Osteocyte (in vitro differentiated cells): ENCODE measurements at places on chromosomes 1 and 21. TPM values are rescaled to one million over a fixed set of nuclear protein-coding genes. Genes with fewer than 3 reads are reported as not detected.

GRCh38 chr1:184272175-184272866, 114.5 kb upstream of the C1orf21 start:
- peak overlapping the region; percentile 59 for H3K27ac ChIP-seq
- H3K36me3 ChIP-seq, result peaks cover 13% of the 10 kb centered on the region
- peaks cover 33% of the 10 kb centered on the region for H3K4me1 ChIP-seq
- H3K27me3 ChIP-seq, result no peaks in the 10 kb centered on the region

DNA sequence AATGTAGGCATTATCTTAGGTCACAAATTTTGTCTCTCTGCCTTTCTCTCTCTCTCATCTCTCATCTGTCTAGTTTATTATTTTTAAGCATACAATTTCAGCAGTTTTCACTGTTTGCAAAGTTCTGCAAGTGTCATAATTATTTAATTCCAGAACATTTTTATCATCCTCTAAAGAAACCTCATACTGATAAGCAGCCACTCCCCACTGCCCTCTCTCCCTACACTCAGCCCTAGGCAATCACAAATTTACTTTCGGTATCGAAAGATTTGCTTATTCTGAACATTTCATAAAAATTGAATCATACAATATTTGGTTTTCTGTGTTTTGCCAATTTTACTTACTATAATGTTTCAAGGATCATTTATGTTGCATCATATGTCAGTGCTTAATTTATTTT, 16.6 kb downstream of the OR6Y1 start:
- no peak for DNase-seq
- H3K4me1 ChIP-seq, result no peaks in the 10 kb centered on the region
- H3K4me3 ChIP-seq, result no peak overlapping the region
- no peak overlapping the region for H3K27ac ChIP-seq

DNA sequence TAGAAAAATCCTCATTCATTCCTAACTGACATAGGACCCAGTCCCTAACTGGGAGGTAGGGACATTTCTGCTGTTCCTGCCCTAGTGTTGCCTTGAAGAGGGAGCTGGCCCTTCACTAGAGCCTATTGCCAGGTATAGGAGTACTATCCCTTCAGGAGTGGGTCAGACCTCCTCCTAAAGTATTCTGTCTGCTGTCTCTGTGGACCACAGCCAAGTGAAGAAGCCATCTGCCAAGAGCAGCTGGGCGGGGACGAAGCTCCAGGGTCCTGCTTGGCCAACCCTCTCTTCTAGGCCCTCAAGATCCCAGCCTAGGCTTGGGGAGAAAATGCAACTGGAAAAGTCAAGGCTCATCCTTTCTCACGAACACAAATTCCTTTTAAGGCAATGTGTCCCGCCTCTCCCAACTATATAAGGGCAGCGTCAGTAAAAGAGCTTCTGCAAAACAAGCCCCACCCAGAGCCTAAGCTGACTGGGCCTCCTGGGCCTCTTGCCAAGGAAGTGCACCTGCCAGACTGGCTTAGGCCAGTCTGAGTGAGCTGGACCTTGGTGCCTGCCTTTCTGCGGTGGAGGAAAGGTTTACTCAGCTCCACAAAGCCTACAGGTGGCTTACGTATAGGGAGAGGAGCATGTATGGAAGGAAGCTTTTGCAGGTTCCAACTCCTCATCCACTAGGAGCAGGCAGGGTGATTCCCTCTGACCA, 638 bp upstream of the TUFT1 start:
- no peak for DNase-seq
- H3K4me3 ChIP-seq, result peak overlapping the region; percentile 97
- no peaks in the 10 kb centered on the region for H3K27me3 ChIP-seq
- no peaks in the 10 kb centered on the region for H3K36me3 ChIP-seq
- peaks cover 29% of the 10 kb centered on the region for H3K4me1 ChIP-seq

GRCh38 chr1:96361271-96361856, 360.2 kb upstream of the PTBP2 start:
- peaks cover 73% of the 10 kb centered on the region for H3K4me1 ChIP-seq
- H3K4me3 ChIP-seq, result no peak overlapping the region
- no peak overlapping the region for H3K27ac ChIP-seq
- DNase-seq, result no peak
- H3K36me3 ChIP-seq, result no peaks in the 10 kb centered on the region

GRCh38 chr1:210272666-210273065, 40.1 kb downstream of the SERTAD4 start:
- no peaks in the 10 kb centered on the region for H3K36me3 ChIP-seq
- H3K4me1 ChIP-seq, result peaks cover 18% of the 10 kb centered on the region
- H3K27ac ChIP-seq, result peak overlapping the region; percentile 67
- DNase-seq, result no peak
- H3K27me3 ChIP-seq, result no peaks in the 10 kb centered on the region
- no peak overlapping the region for H3K4me3 ChIP-seq

SLC27A3 gene
- 9.9 and 11.9 TPM in 2 replicates for total RNA-seq

S100A3 gene
- 5.7 and 7.5 TPM in 2 replicates for total RNA-seq

FAM110D gene
- total RNA-seq, result not detected in 2 replicates
